ENCODE measurements at places on chromosomes 12 and 14.

GRCh38 chr14:23729720-23730387 lies 93.7 kb downstream of the DHRS2 start:
- no peak for DNase-seq

DNA sequence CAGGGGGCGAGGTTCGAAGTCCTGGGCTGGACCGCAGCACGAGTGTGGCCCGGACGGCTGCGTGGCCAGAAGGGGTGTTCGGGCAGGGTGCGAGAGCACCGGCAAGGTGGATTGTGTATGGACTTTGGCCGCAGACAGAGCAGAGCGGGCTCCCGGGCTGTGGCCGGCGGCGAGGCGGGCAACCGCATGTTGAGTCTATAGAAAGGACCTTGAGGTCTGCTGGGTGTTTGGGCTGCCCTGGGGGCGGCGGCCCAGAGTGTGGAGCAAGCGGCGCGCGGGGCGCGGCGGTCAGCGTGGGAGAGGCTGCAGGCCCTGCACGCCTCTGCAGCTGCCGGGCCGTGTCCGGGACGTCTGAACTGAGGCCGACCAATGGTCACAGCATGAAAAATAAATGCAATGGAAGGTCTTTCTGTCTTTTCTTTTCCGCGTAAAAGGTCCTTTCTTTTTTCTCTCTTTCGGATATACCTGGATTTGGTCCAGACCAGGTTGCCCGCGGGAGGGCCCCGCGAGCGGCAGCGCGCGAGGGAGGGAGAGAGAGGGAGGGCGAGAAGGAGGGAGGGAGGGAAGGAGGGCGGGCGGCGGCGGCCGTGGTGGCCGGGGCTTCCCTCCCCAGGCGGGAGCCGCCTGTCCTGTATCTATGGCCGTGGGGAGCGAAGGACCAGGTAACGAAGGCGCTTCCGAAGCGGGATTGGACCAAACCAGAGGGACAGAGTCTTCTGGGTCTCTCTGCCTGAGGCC lies 5.5 kb upstream of the HOXC9 start:
- DNase-seq: no peak

DNA sequence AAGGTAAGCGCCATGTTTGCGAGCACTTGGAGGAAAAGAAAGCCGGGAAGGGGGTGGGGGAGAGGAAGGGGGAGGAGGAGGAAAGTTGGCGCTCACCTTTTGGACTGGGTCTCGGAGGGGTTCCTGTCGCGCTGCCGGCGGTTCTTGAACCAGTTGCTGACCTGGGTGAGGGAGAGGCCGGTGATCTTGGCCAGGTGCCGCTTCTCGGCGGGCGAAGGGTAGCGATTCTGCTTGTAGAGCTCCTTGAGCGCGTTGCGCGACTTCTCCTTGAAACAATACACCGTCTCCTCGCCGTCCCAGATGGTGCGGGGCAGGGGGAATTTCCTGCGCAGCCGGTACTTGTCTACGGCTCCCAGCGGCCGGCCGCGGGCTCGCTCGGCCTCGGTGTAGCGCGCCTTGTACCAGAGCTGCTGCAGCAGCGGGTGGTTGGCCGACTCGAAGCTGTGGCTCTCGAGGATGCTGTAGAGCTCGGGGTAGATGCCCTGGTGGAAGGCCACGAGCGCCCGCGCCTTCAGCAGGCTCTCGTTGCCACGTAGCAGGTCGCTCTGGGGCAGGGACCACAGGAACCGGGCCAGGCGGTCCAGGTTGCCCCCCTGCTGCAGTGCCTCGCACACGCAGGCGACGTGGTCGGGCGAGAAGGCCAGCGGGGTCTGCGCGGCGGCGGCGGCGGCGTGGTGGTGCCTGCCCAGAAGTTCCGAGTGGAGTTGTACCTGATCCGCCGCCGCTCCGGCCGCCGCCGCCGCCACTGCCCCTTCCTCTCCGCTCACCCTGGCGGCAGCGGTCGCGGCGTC lies 840 bp downstream of the SIX4 start:
- DNase-seq: no peak

DNA sequence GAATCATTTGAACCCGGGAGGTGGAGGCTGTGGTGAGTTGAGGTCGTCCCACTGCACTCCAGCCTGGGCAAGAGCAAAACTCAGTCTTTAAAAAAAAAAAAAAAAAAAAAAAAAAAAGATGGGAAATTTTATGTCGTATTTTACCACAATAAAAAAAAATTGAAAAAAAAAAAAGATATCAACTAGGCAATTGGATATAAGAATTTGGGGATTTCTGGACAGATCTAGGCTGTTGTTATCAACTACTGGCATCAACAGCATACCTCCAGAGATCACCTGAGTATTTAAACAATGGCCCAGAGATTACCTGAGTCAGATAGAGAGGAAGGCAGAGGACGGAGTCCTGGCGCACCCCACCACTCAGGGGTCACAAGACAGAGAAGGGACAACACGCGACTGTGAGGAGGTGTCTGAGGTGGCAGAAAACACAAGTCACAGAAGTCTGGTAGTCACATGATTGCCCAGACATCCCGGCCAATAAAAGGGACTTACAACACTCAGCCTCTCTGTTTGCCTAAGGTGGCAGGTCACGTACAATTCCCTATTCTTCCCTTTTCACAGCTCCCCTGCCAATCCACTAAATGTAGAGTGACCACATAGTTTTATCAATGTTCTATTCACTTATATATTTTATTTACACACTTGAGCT lies 1.8 kb downstream of the SPRING1 start:
- DNase-seq: no peak

GRCh38 chr14:21537090-21537424 lies 10.9 kb upstream of the SALL2 start:
- DNase-seq: no peak

- no peak for DNase-seq
Measured at GRCh38 chr14:60133487-60133886, 31.7 kb downstream of the DHRS7 start.

GRCh38 chr12:100564090-100564489 lies 9.4 kb upstream of the GAS2L3 start:
- DNase-seq: no peak

DNA sequence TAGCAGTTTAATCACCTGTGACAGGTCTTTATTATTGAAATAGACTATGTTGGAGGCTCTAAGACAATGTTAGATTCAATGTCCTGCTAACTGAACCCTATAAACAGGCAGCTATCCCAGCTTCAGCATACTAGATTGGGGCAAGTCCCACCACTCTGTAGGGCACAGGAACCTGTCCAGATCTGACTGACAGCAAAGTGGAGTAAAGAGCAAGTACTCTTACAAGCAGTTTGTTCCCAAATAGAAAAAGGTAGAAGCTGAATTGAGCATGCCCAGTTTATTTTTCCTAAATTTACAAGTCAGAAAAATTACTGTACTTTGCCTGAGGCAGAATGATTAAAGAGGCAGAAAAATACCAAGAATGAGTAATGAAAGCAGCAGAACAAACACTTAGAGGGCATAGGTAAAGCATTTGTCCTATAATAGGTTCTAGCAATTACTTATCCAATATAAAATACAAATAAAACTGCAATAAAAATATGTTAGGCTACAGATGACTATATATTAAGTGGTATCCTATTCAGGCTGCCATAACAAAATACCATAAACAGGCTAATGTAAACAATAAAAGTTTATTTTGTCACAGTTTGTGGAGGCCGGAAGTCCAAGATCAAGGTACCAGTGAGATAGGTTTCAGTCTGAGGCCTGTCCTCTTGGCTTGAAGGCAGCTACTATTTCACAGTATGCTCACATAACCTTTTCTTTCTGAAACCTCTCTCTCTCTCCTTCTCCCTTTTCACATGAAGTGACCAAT lies 868.2 kb downstream of the C12orf50 start:
- DNase-seq: no peak

DNA sequence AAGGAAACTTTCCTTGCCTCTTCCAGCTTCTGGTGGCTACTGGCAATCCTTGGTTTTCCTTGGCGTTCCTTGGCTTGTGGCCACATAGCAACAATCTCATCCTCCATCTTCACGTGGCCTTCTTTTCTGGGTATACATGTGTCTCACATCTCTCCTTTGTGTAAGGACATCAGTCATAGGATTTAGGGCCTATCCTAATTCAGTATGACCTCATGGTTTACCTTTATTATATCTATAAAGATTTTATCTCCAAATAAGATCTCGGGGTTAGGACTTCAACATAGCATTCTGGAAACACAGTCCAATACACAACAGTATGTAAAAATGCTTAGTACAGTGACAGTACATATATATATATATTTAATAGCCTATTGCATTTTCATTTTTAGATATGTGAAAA lies 58.4 kb upstream of the LRIG3 start:
- DNase-seq: no peak

DNA sequence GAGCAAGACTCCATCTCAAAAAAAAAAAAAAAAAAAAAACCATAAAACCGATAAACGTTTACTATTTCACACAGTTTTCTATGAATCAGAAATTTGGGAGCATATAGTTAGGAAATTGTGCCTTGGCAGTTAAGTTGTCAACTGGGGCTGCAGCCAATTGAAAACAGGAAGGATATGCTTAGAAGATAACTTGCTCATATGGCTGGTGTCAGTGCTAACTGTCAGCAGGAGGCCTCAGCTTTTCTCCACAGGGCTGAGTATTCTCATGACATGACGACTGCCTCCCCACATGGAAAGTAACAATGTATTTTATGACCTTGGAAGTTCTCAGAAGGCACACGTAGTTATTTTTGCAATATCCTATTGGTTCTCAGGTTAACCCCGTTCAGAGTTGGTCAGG lies 29.6 kb upstream of the OR5AU1 start:
- no peak for DNase-seq

- DNase-seq: no peak
Measured at GRCh38 chr12:98351089-98351488, 164.3 kb upstream of the TMPO start.

GRCh38 chr12:107590814-107591375 lies 94.7 kb upstream of the PWP1 start:
- no peak for DNase-seq

GRCh38 chr12:116043659-116044535 lies 233.6 kb downstream of the MED13L start:
- no peak for DNase-seq

DNA sequence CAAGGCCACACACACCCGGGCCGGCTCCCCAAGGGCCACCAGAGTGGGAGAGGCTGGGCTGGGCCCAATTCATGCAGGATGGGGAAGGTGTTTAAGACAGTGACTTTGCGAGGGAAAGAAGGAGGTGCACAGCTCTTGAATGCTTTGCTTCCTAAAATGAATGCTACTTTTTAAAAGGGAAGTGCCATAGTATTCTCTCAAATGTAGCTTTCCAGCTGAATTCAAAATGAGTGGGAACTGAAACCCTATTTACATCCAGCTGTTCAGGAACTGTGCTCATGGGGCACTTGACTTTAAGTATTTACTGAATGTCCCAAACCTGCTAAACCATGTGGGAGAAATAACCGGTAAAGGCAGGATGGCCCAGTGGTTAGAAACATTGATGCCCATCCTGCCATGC lies 7.6 kb downstream of the ITPK1 start:
- DNase-seq: no peak

GRCh38 chr14:24630872-24631477 lies 3.0 kb downstream of the GZMB start:
- no peak for DNase-seq

- DNase-seq: no peak
Measured at GRCh38 chr14:60229614-60230013, 19.4 kb upstream of the PPM1A start.

- DNase-seq: no peak
Measured at GRCh38 chr14:65972891-65973290, 513.3 kb upstream of the CCDC196 start.

DNA sequence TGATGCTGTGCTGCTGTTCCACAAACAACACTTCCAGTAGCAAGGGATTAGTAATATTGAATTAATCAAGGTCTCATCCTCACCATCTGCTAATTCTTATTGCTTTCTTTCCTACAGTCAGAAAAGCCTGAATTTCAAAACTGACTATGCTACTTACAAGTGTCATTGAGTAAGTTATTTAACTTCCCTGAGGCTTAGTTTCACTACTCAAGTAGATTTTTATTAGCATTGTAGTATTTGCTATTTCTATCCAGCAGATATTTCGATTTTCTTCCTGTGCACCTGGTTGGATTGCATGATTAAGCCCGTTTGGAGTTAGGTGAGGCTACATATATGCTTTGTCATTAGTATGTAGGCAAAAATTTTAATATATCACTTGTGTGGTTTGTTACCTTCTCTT lies 591.5 kb downstream of the TRHDE start:
- DNase-seq: no peak

DNA sequence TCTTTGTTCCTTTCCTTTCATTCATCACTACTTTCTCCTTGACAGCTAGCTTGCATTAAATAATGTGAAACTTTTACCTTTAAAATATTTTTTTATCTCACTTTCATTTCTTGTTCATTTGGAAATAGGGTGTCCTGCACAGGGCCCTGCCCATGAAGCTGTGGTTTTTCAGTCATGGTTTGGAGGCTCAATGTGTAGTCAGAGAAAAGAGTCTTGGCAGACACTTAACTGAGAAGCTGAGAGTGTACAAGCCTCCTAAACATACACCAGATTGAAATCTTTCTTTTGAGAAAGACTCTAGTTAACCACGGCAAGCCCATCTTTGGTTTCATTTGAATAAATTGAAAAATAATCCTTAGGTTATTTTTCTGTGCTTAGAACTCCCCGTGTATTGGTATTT lies 74.2 kb downstream of the KICS2 start:
- no peak for DNase-seq

GRCh38 chr14:49505041-49505766 lies 81.0 kb downstream of the RPS29 start:
- DNase-seq: no peak

GRCh38 chr14:40368314-40368713 lies 936.1 kb upstream of the FBXO33 start:
- no peak for DNase-seq

- DNase-seq: no peak
Measured at GRCh38 chr12:58608711-58609110, 311.6 kb downstream of the LRIG3 start.

- DNase-seq: peak; percentile 0
Measured at GRCh38 chr14:59630288-59630963, 53.8 kb upstream of the CCDC175 start.

DNA sequence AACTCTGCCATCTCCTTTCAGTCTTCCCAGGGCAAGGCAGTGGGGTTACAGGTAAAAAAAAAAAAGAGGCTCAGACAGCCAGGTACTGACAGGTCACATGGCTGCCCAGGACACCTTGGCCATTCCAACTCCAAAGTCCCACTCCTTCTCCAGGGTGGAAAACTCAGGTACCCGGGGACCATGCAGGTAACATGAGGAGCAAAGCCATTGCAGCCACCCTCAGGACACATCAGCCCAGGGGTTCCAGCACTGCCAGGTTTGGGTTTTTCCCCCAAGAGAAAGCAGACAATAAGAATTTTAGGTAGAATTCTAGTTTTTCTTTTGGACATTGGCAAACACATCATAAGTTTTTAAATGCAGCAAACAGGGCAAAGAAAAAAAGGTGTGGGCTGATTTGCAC lies 15.3 kb downstream of the FAM222A start:
- no peak for DNase-seq

DNA sequence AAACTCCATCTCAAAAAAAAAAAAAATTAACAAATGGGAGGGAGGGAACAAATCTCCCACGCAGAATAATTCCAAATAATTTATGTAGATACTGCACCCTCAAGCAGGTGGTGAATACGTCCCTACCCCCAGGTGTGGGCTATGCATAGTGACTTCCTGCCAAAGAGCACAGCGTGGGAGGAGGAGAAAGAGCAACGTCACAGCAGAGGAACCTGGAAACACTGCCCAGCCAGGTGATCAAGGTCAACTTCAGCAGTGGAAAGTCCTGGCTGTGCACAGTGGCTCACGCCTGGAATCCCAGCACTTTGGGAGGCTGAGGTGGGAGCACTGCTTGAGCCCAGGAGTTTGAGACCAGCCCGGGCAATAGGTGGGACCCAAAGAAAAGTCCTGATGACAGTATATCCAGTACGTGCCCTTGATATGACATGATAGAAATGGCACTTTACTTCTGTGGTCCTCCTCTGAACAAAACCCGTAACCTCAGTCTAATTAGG lies 9.5 kb downstream of the CINP start:
- DNase-seq: no peak

All from stimulated activated CD8-positive, alpha-beta memory T cell treated with anti-CD3 and anti-CD28 coated beads, Interleukin-2, amount 100 ng/mL, for 48 hours (primary cell).